ENCODE measurements at places on chromosomes 1 and 21.
A peak's percentile ranks its signal among the peaks of the same experiment; 100 is the strongest.

- no peak for DNase-seq
These were observed 512.2 kb downstream of the LTN1 start for GRCh38 chr21:28480470-28480869.

GRCh38 chr21:42451941-42452340, 44.1 kb downstream of the RSPH1 start:
- DNase-seq = no peak

DNA sequence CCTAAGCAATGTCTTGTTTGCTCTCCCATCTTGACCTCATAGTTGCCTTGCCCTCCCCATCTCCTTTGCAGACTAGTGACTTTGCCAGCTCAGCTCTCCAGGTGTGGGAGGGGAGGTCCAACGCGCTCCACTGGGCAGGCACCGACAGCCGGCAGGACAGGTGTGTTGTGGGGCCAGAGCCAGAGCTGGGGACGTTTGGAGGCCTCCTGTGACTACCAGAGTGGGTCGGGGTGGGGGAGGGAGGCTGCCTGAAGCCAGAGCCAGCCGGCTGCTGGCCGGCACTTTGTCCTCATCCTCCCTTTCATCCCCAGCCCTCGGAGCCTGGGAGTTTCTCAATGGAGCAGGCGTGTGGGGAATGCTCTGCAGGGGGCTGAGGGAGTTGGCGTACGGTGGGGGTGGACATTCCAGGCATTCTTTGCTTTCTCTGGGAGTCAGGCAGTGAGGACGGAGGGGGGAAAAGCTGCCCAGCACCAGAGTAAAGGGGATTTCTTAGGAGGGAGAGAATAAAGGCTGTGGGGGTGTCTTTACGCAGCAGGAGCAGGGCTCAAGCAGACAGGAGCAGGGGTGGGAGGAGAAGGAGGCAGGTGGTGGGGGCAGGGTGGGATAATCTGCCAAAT, 20.2 kb downstream of the NUAK2 start:
- no peak for DNase-seq

DNA sequence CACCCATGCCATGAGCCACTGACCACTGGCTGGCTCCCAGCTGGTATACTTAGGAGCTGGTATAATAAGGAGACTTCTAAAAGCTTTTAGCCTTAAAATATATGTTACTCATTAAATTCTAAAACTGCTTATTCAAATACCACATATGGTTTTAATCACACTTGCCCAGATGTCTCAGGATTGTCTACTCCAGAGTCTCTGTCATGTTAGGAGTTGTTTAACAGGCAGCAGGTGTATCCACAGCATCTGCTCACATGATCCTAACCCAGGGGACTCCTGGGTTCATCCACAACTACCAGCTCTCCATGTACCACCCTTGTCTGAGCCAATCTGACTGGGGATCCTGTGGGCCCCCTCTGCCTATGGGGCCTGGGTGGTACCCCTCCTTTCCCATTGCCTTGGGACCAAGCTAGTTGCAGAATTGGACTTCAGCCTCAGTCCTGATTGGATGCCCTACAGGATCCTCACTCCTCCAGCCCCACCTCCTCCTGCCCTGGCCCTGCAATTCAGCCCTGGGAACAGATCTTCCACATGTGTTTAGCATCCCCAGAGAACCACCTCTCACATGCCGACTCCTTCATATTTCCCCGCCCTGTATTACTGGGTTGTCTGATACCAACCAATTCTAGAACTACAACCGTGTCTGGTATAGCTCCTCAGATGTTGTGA, 61.3 kb downstream of the BCAR3 start:
- DNase-seq = no peak

GRCh38 chr1:170661646-170662411, 2.1 kb upstream of the PRRX1 start:
- DNase-seq = no peak

DNA sequence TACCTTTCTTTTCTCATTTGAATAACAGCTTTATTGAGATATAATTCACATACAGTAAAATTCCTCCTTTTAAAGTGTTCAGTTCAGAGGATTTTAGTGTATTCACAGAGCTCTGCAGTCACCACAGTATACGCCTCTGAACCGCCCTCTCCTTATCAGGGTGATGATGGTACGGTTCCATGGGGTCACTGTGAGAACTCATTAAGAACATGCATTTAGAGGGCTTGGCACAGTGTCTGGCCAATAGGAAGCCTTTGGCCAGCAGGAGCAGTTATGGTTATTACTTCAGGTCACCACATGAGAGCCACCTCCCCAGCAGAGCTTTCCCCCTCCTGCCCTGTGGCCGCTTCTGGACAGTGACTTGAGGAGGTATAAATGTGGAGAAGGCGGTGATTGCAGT, 27.3 kb downstream of the KCNQ4 start:
- no peak for DNase-seq

- DNase-seq = no peak
These were observed 27.2 kb downstream of the MRPL37 start for GRCh38 chr1:54227091-54227602.

DNA sequence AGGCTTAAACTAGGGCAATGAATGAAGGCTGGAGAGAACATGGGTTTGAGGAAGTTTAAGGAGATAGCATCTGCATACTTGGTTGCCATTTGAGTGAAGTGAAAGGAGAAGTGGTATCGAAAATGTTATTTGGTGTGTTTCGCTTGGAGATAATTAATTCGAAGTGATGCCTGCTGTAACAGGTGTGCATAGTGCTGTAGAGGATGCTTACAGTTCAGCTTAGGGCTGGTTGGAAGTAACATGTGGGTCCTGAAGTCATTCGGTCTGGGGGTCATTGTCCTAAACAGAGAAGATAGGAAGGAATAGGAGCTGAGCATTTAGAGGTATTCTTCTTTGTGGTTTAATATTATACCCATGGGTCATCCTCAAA, 301 bp upstream of the NUDT17 start:
- DNase-seq = no peak

- DNase-seq = no peak
These were observed 16.7 kb downstream of the PALMD start for GRCh38 chr1:99662539-99663080.

DNA sequence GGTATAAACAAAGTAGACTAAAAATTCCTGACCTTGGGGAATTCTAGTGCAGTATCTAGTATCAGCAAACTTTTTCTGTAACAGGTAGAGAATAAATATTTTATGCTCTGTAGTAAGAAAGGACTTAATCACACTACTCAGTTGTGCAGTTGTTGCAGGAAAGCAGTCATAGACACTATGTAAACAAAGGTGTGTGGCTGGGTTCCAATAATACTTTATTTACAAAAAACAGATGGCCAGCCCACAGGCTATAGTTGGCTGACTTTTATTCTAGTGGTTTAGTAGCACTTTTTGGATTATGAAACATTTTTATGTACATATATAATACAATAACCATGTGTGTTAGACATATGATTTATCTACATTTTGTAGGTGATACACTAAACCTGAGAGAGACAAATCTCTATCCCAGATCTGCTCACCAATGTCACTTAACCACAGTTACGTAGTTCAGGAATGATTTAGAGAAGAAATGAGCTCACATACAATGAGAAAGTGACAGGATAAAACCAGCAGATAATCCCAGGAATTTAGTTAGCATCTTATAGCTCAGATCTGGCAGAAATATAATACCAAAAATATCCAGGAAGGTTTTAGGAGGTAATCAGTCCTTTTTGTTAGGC, 56.1 kb downstream of the MIER1 start:
- DNase-seq = no peak

GRCh38 chr1:186930238-186930637, 101.5 kb downstream of the PLA2G4A start:
- no peak for DNase-seq

DNA sequence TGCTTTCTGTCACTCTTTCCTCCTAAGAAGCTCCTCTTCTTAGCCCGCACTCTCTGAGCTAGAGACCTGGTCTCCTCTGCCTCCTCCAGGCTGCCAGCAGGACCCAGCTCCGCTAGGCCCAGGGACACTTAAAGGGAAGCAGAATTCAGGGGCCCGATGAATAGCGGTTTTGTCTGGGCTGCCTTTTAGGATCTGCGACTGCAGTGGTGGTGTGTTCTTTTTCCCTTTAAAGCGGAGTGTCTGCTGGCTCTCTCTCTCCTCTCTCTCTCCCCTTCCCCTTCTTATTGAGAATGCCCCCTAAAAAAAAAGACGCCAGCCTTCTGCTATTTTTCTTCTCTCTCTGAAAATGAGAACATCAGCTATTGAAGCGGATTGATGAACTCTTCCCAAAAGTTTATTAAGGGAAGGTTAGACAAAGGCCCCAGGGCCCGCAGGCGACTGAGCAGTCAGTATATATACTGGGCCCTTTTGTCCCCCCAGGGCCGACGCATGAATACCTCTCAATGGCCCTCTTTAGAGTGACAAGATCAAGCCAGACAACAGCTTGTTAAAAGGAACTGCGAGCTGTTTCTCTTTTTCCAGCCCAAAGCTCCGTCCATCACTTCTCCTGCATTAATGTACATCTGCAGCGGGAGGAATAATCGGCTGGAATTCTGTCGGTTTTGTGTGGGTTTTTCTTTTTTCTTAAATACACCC, 27.0 kb downstream of the PAX7 start:
- DNase-seq = no peak

DNA sequence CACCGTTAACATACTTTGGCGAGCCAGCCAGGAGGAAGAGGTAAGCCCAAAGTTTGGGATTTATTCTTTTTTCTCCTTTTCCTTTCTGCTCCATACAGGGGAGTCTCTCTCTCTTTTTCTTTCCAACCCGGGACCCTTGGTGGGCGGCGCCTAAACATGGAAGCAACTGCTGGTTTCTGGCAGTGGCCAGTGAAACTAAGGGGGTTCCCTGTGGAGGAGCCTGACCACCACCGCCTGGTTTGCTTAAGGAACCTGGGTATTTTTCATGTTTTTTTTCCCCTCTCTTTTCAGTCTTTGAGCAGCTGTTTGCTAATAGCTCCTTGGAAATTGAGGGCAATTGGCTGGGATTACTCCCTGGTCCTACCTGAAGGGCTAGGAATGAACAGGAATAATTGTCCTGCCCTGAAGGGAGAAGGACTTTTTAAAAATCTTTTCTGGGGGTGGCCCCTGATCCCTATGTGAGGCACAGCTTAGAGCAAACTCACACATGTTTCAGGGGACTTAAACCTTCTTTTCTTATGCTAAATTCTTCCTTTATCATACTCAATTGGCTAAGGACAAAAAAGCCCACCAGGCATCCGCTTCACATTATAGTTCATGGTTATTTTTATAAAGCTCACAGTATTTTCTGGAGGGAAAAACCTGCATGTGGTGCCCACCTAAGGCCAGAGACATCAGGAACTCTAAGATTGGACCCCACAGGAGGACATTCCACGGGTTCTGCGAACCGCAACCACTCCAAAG, 61.3 kb upstream of the PLD5 start:
- DNase-seq = no peak

GRCh38 chr1:119742677-119743076, 26.0 kb downstream of the HMGCS2 start:
- DNase-seq = no peak

DNA sequence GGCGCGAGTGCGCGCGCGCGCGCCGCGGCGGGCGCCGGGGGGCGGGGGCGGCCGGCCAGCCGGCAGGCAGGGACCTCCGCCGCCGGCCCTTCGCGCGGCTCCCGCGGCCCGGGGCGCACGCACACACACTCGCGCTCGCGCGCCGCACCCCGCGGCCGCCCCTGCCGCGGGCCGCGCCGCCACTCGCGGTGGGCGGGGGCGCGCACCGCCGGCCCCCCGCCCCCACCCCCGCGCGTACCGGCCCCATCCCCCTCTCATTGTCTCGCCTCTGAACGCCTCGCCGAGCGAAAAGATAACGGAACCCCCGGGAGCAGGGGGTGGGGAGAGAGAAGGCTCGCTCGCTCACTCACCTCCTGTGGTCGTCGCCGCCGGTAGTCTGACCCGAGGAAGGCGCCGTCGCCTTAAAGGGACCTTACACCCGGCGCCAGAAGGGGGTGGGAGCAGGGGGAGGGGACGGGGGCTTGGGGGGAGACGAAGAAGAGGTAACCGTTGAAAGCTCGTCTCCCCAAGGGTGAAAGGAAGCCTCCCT, 428 bp downstream of the POGZ start:
- DNase-seq = peak; percentile 27

- DNase-seq = no peak
These were observed 81.6 kb upstream of the AK4 start for GRCh38 chr1:65066419-65066765.

- DNase-seq = no peak
These were observed 375.3 kb downstream of the USH2A start for GRCh38 chr1:216047811-216048572.

DNA sequence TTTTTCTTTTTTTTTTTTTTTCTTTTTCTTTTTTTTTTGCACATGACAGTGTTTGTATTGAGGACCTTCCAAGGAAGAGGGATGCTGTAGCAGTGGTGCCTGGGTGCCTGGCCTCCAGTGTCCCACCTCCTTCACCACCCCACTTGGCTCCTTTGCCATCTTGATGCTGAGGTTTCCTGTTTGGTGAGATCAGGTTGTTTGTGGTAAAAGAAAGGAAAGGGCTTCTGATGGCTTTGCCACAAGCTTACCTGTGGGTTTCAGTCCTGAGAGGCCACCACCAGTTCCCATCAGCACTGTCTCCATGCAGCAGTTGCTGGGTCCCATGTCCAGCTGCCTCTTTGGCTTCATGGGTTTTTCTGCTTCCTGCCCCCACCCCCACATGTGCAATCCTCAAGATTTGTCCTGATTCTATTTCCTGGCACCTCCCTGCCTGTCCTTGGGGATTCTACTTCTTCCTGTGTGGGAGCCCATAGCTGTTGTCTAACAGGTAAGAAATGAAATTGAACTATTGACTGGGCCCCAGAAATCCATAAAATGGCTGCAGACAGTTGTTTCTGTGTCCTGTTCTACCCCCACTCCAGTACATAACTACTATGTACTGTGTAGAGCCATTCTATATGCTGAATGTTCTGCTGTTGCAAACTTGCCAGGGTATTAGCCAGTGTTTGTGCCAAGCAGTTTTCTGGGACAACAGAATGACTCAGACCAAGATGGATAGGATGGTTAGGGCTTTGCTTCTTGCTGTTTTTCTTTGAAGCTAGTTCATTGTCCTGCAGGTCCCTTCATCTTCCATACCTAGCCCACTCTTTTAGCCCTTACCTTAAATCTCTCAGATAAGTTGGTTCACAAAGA, 4.2 kb upstream of the CCDC28B start:
- no peak for DNase-seq

DNA sequence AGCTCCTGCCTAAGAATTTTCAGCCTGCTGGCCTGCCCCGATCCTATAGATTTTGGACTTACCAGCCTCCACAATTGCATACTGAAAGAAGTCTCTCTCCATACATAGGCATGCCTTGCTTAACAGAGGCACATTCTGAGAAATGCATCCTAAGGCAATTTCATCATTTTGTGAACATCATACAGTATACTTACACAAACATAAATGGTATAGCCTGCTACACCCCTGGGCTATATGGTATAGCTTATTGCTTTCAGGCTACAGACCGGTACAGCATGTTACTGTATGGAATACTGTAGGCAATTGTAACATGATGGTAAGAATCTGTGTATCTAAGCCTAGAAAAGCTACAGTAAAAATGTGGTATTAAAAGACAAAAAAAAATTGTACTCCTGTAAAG, 174.7 kb downstream of the NRIP1 start:
- no peak for DNase-seq

- no peak for DNase-seq
These were observed 53.5 kb upstream of the TARBP1 start for GRCh38 chr1:234532503-234532922.

GRCh38 chr1:233443040-233443760, 115.7 kb downstream of the MAP3K21 start:
- DNase-seq = no peak

GRCh38 chr1:216248628-216249027, 174.6 kb downstream of the USH2A start:
- no peak for DNase-seq

Measured in pulmonary artery endothelial cell (primary cell).